ENCODE measurements at places on chromosomes 7 and 10.

GRCh38 chr10:61047081-61047480, 103.1 kb upstream of the RHOBTB1 start:
- no peak for DNase-seq

DNA sequence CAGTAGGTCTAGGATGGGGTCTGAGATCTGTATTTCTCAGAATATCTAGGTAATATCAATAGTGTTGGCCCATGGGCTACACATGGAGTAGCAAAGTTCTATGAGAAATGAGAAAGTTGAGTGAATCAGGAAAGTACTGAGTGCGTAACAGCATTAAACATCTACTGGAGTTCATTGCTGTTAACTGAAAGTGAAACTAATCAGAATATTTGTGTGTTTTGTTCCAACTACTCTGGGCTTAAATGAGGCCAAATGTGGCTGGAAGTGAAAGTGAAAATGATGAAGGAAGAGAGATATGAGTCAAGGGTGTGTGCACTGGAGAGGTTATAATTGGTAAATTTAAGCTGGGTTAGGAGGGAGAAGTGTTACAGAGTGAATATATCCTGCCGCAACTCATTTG, 46.5 kb downstream of the TMEM106B start:
- no peak for DNase-seq

DNA sequence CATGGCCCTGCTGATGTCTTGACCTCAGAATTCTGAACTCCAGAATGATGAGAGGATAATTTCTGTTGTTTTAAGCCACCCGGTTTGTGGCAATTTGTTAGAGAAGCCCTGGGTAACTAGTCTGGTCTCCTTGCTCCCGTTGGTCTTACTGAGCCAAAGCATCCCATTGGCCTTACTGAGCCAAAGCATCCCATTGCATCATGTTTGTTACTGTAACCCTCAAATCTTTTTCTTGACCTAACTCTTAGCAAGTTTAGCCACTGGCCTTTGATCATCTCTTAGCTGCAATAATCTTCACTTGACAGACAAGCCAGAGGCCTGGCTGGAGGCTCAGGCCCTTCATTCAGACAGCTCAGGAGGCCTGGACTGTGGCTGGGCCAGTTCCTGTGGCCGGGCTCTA, 21.8 kb downstream of the TBXAS1 start:
- DNase-seq, result no peak

DNA sequence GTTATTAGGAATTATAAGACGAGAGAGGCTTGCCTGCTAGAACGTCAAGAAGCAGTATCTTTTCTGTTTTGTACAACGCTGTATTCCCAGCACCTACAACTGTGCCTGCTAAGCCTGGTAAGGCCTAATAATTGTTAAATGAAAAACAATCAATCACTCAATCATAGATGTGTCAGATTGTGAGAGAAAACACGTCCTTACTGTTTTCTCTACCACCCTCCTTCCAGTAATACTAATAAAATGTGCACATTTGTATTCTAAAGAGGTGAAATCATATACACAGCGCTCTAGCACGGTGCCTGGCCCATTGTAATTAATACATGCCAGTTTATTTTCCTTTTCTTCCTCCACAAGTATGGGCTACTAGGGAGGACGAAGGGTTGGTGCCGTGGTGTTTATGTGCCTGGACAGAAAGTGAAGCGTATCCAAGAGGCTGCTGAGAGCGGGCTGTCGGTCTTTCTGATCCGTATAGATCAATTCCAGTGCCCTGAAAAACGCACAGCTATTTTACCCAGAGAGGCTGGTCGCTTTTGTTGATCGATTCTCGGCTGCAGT, 1.5 kb upstream of the AUTS2 start:
- no peak for DNase-seq

GRCh38 chr7:13017333-13017857, 330.0 kb downstream of the ARL4A start:
- no peak for DNase-seq

GRCh38 chr10:24305551-24306506, 96.9 kb downstream of the KIAA1217 start:
- no peak for DNase-seq

DNA sequence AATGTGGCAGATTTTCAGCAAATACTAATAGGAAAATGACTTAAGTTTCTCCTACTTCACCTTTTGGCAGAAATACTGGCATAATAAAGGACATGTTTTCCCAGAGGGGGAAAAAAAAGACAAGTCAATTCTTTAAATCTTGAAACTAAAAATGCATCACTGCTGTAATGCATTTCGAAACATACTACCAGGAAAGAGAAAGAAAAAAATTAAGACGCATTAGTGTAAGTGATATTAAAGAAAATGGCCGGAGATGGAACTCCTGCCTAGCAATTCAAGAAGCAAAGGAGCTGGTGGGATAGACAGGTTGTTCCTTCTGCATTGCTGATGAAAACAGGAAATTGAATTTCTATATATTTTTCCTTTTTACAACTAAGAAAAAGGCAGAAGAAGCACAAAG, 3.2 kb downstream of the ACTR1A start:
- DNase-seq, result no peak

- no peak for DNase-seq
These were observed 147.9 kb downstream of the PARD3 start for GRCh38 chr10:34667177-34667576.
